ENCODE measurements at places on chromosomes 5 and 9. TPM values are rescaled to one million over a fixed set of nuclear protein-coding genes. Genes with fewer than 3 reads are reported as not detected.

Gene CD72
- total RNA-seq, result not detected

Gene TLX3
- not detected for total RNA-seq

Gene ARSB
- total RNA-seq, result 26.4 TPM

Gene SV2C
- not detected for total RNA-seq

Gene ZBTB26
- total RNA-seq, result 6.0 TPM

Gene GZMA
- not detected for total RNA-seq

Gene SLC22A4
- 3.9 TPM for total RNA-seq

Measured in thoracic aorta endothelial cell (primary cell).